Activated CD4-positive, alpha-beta T cell treated with anti-CD3 and anti-CD28 coated beads, Interleukin-2, amount 50 U/mL, for 48 hours (primary cell): ENCODE measurements at places on chromosomes 6 and 20.

DNA sequence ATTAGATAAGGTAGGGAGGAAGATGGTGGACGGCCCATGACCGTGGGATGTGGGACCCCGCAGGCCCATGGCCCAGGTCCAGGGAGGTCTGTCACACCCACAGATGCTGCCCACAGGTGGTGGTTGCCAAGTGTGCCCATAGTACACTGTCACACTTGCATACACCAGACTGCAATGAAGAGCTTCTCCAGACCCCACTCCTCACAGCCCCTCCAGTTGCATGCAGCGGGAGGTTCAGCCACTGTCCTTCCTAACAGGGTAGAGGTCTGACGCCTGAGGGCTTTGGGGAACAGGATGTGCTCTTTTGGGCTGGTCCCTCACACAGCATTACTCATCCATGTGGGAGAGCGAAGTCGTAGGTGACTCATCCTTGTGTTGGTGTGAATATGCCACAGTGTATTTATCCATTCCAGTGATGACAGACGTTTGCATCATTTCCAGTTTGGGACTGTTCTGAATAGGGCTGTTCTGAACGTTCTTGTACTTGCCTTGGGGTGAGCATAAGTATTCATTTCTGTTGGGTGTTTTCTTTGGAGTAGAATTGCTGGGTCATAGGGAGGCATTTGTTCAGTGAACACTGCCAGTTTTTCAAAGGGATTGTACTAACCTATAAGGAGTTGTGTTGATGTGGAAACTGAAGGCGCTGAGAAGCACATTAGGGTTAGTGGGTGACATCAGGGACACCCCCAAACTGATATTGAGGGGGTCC lies 10.1 kb upstream of the PYGB start:
- peak; percentile 61 for DNase-seq

DNA sequence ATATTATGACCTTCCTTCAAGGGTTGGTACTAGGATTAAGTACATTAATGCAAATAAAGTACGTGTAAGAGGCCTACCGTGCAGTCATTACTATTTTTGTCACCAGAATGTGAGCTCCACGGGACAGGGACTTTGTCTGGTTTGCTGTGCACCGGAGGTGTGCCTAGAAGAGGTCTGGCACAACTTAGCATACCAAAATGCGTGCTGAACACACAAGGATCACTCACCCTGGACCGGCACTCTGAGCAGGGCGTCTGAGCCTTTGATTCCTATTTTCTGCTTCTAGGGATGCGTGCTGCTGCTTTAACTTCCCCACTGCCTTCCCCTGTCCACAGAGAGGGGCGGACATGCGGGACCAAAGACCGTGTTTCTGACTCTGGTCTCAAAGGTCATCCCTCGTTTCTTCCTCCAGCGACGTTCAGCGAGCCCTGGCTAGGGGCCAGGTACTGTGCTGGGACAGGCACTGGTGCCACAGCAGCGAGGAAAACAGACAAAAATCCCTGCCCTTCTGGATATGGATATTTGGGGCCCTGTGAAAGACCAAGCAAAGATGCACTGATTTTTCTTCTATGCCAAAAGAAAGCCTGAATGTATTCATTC lies 222.7 kb downstream of the BMP7 start:
- no peak for DNase-seq

DNA sequence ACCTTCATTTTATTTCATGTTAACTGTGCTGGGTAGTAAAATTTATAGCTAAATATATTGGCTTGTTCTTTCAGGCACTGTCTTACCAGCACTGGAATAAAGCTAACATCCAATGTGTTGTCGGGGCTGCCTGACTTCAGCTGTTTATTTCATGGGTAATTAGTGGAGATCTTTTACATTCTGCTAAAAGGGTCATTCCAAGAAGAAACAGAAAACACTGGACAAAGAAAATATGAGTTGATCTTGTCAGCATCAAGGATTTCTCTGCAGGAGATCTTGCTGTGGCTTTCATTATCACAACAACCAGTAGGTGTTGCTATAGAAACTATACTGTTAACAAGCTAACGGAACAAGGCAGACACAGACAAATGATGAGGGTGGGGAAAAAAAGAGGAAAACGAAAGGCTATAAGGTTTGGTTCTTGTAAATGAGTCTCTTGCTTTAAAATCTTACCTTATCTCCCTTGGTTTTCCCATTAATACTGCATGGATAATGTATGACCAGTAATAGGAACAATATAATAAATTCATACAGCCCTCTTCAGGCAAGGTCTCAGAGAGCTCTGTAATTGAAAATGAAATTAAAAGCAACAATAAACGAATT lies 206.8 kb downstream of the SIM1 start:
- no peak for DNase-seq

DNA sequence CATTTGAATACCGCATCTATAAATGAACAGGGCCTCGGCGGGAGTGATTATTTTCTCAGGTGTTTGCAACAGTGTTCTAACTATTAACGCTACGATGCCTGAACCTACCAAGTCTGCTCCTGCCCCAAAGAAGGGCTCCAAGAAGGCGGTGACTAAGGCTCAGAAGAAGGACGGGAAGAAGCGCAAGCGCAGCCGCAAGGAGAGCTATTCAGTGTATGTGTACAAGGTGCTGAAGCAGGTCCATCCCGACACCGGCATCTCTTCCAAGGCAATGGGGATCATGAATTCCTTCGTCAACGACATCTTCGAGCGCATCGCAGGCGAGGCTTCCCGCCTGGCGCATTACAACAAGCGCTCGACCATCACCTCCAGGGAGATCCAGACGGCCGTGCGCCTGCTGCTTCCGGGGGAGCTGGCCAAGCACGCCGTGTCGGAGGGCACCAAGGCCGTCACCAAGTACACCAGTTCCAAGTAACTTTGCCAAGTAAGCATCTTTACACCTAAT lies 70.9 kb downstream of the HFE start:
- DNase-seq = peak; percentile 86

- DNase-seq = peak; percentile 43
These were observed at the start of gene BFSP1 for GRCh38 chr20:17530716-17531664. TSS of gene BFSP1 (minus strand) at chr20:17531379. CDS start at chr20:17531329, 50 bp downstream.

- no peak for DNase-seq
These were observed 172.5 kb upstream of the THEMIS start for GRCh38 chr6:128073389-128073788.

DNA sequence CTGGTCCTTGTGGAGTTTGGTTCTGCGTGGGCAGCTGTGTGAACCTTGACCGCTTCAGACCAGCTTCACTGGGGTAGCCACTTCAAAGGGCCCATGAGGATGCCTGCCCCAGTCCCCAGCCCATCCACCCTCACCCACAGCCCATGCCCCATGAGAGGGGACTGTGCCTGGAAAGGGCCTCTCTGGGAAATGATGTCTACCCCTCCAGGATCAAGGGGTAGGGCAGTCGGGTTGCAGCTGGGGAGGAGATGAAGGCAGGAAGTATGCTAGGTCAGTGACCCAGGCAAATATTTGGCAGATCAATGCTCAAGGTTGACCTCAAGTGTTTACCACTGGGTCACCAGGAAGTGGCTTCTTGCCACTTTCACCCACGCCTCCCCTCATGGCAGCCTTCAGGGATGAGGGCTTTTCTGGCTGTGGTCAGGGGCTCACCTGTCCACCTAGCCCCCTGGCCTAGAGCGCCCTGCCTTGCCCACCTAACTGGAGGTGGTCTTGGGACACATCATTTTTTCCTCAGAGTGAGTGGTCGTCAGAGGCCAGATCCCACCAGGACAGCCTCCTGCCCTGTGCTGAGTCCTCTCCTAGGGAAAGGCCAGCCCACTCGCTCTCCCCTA lies 109.5 kb downstream of the SNX5 start:
- no peak for DNase-seq

DNA sequence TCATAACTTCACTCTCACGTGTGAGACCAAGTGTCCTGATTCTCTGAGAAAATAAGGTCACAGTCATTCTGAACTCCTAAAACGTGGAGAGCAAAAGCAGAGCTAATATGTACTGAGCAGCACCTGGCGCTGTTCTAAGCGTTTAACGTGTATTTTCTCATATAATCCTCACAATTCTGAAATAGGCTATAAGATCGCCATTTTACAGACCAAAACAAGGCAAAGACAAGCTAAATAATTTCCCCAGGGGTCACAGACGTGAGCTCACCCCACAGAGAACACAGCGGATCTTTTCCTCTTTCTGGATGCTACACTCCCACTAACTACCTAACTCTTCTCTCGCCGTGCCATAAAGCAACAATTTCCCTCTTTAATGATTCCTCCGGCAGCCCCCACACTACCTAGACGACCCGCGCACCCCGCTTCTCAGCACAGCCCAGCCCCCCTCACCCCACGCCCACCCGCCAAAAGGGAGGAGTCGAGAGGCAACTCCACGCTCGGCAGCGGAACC lies 636 bp downstream of the SUPT3H start:
- no peak for DNase-seq

DNA sequence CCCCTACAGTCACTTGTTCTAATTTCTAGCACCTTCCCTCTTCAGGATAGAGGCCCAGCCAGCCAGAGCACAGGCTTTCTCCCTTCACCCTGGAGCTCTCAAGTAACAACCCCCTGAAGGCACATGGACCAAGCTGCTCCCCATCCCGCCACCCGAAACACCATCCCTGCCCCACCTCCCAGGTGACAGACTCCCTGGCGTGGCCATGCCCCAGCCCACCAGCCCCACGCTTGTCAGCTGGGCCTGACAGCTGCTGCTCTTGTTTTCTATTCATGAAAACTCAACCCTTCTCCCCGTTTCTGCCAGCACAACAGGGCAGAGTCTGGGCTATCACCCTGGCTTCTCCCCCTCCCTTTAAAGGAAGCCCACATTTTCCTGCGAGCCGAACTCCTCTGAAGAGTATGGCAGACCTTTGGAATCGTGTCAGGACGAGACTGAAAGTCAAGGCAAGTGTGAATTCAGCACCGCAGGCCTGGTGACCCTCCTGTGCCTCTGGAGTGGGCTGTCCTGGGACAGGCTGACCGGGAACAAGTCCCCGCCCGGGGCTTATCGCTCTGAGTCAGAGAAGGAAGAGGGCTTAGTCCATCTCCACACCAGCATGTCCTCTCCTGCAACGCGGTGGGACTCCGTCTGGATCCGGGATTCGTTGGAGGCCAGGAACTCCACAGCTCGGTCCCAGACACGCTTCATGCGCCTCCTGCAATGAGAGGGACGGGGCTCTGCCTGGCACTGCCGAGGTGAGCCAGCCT lies 16.7 kb downstream of the LEMD2 start:
- no peak for DNase-seq

DNA sequence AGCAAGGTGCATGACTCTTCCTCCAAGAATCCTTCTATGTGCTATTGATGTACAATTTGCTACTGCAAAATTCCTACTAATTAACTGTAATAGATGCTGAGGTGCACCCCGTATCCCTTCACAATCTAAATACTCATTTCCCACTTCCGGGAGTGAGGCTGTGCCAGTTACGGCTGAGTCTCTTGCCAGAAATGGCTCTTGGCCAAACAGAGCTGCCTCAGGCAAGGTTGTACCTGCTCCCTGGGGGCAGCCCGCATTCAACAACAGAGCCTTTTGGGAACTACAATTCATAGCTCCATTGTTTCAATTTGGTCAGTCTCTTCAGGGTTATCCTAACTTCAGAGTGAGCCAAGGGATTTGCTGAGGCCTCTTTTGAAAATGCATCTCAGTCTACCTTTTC lies 789.8 kb upstream of the MAP3K7 start:
- no peak for DNase-seq

- DNase-seq = peak; percentile 19
These were observed 31.1 kb downstream of the MYB start for GRCh38 chr6:135212020-135212806.

DNA sequence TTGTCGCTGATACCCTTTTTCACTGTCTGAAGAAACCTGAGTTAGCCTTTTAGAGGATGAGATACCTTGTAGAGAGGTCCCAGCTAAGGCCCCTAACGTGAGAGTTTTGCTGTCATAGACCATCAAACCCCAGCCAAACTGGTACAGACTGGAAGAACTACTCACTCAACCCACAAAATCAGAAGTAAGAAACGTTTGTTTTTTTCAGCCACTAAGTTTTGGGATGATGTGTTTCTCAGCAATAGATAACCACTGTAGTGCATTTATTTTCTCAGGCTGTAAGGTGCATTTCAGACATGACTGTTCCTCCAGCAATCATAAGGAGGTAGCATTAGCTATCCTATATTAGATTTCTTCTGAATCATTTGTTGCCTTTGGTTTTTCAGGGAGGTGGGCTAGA lies 407.3 kb upstream of the FLRT3 start:
- no peak for DNase-seq
